ENCODE measurements at places on chromosomes 6 and 20. TPM values are rescaled to one million over a fixed set of nuclear protein-coding genes. Genes with fewer than 3 reads are reported as not detected.

The ULBP2 gene
- total RNA-seq: 0.43 TPM

- no peak overlapping the region for H3K4me3 ChIP-seq
- no peak overlapping the region for H3K27ac ChIP-seq
- DNase-seq: no peak
Observed at GRCh38 chr6:70724524-70724923, 56.8 kb downstream of the SMAP1 start.

- H3K4me1 ChIP-seq: no peaks in the 10 kb centered on the region
- DNase-seq: no peak
- no peak overlapping the region for H3K27ac ChIP-seq
- H3K4me3 ChIP-seq: no peak overlapping the region
- no peaks in the 10 kb centered on the region for H3K36me3 ChIP-seq
Observed at GRCh38 chr20:36279776-36280175, 26.4 kb upstream of the DLGAP4 start.

- no peaks in the 10 kb centered on the region for H3K36me3 ChIP-seq
- no peak for DNase-seq
- no peak overlapping the region for H3K4me3 ChIP-seq
- no peak overlapping the region for H3K27ac ChIP-seq
- no peaks in the 10 kb centered on the region for H3K27me3 ChIP-seq
Observed at GRCh38 chr20:45390931-45391330, 12.8 kb upstream of the TP53TG5 start.

DNA sequence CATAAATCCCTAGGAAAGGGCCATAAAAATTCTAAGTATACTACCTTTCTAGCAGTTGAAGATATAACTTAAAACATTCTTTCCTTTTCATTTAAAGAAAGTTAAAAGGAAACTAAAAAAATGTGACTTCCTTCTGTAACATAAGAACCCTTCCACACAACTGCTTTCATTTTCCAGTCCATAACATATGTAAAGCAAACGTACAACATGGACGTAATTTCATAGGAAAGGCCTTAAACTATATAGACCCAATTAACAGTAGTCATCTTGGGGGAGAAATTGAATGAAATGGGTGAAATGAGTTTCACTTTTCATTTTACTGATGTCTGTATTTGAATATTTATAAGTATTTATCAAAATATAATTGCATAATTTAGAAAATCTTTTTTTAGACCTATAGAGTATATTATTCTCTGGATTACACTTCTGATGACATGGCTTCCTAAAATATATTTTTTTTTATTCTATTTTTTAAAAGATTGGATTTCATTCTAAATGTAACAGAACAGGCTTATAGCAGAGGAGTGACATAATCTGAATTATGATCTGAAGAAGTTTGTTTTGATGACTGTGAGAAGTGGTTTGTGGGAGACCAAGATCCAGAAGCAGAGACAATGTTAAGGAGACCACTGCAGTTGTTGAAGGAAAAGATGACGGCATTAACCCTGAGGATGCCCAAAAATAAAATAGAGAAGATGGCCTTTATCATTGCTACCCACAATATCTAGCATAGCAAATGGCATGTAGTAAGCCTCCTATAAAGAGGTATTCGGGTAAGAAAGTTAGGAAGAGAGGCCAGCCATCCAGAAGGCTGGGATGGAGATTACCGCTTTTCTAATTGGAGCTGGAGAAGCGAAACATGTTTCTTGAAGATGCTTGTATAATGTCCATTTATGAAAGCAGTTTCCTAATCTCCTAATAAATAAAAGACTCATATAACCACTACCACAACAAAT lies 260.4 kb downstream of the PTPRK start:
- peaks cover 10% of the 10 kb centered on the region for H3K4me1 ChIP-seq
- H3K4me3 ChIP-seq: no peak overlapping the region
- DNase-seq: no peak
- no peak overlapping the region for H3K27ac ChIP-seq

All from right lobe of liver (tissue), 6 donors.